ENCODE measurements at places on chromosomes 2 and 18.

DNA sequence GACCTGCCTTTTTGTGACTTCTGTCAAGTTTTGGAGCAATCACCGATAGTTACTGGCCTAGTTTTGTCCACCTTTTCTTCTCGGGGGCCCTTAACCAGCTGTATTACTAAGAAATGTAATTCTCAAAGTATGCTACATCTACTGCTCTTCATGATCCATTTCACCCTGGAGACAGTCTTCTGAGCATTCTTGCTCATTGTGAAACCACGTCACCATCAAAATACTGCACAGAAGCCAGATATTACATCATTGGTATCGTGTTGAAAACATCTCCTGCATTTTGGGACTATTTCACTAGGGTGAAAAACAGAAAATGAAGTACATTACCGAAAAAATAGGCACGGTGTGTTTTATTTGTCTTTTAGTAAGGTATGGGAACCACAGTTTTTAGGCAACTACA is 11.7 kb downstream of the LYPD6B start:
- no peak for DNase-seq

DNA sequence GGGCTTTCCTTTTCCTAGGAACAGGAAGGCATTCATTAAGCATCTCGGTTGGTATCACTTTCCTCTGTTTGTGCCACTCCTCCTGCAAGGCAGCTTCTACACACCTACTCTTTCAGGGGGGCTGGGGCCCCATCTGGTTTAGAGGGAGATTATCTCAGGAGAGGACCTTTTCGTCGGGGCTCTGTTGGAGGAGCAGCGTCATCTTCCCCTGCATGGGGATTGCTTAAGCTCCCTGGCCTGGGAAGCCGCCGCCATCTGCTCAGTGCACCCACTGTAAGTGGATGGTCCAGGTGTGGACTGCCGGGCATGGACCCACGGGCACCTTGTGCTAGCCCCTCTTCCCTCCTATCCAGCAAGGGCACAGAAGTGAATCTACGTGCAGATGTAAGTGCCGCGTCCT is 355.3 kb upstream of the SMIM21 start:
- DNase-seq = no peak

DNA sequence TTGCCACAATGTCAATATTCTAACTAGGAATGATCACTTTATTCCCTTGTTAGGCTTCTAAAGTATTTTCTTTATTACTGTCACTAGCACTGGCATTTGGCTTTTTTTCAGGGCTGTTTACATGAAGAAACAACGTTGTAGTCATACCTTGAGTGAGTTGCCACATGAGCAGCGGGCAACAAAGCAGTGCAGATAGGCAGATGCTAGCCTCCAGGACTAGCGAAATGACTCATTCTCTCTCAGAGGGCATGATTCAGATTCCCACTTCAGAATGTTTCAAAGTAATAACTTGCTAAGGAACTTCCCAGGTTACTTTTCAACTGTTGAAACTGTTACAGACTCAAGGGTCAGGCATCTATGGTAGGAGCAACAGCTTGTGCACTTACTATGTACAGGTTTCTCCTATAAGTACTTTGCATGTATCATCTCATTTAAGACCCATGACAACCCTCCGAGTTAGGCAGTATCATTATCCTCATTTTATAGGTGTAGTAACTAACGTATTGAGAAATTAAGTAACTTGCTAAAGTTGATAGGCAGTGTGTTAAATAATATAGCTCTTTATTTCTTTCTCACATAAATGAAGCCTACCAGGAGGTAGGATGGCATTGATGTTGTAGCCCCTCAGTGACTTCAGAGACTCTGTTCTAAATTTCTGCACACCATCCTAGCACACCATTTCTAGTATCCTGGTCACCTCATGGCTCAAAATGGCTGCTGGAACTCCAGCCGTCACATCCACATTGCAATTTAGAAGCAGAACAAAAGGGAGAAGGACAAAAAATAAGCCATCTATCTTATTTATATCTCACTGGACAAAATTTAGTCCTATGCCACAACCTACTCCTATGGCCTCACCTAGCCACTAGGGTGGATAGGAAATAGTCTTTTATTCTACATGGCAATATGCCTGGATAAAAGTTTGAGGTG is 83.3 kb downstream of the ICOS start:
- peak; percentile 60 for DNase-seq

DNA sequence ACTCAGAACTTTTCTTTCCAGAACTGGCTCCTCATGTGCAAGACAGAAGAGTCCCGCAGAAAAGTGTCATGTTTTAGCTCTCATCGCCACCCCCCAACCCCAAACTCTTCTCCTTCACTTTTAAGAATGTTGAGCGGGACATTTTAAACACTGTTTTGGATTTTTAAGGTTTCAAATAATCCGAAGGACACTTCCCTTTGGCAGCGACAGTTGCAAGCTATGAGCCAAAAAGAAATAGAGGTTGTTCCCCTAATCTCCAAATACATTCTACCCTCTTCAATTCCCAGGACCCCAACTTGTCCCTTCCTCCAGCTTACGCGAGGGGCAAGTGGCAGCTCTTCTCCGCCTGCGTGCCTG is 678 bp upstream of the UBE2E3 start:
- no peak for DNase-seq
